Activated CD8-positive, alpha-beta memory T cell treated with anti-CD3 and anti-CD28 coated beads for 1 hour (primary cell): ENCODE measurements at places on chromosomes 3 and 15.

GRCh38 chr3:10142707-10143560 is 1.4 kb downstream of the VHL start:
- DNase-seq = no peak

- no peak for DNase-seq
These were observed 102.1 kb upstream of the CMC1 start for GRCh38 chr3:28139288-28139687.

GRCh38 chr3:61733876-61734275 is 172.5 kb downstream of the PTPRG start:
- no peak for DNase-seq

- DNase-seq = peak; percentile 55
These were observed 34.5 kb downstream of the KLF13 start for GRCh38 chr15:31360843-31361763.

DNA sequence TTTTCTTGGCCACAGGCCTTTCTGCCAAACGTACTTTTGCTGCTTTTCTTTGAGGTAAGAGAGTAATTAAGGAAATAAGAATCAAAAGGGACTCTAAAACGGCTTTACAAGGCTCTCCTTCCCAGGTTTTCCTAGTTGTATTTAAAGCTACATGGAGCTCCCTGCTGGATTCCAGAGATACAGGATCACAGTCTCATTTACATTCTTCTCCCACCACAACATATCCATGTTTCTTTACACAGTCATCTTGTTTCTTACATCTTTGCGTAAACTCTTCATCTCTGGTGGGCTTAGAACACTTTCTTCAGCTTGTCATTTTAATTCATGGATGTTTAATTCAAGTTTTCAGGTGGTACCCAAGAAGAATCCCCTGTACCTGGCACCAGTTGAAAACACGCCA is 117.6 kb upstream of the BFSP2 start:
- DNase-seq = no peak

GRCh38 chr3:52398670-52399081 is 46.2 kb downstream of the SEMA3G start:
- no peak for DNase-seq

DNA sequence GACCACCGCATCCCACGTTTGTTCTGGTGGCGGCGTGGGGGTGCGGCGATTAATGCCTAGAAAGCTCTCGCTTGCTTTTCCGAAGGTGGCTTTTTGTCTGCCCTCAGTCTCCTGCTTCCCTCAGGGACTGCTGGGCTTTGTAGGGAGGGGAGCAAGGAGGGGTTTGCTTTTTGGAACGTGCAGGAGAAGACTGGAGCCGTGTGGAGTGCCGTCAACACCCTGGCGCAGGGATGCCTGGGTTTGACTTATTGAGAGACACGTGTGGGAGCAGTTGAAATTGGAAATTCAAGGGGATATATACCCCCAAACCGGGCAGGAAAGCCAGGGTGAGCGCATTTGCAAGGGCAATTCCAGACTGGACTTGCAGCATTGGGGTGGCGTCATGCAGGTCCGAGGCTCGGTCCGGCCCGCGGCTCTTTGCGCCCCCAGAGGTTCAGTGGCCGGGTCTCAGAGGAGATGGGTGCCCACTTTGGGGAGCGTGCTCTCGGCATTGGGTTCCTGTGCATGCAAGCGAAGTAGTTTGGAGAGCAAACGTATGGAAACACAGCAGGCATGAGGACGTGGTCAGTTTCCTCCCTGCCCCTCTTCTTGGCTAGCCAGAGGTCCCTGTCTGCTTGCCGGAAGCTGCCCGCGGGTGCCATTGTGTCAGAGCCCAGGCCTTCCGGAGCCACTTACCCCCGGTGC is 2.1 kb downstream of the EPHB1 start:
- no peak for DNase-seq

DNA sequence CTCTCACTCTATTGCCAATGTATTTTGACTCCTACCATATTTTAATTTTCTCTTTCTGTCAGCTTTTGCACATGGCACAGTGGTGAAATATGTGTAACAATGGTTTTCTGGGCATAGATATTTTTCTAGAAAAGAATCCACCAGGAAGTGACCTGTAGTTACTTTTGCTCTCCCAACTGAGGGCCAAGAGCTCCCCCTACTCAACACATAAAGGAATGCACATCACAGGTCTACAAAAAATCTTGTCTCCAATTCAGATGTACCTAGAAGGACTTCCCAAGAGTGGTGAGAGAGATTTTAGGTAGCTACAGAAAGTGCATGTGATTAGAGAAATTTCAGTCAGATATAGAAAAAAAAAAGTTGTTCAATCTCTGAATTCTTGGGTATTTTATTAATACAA is 15.6 kb downstream of the CPA3 start:
- DNase-seq = no peak

DNA sequence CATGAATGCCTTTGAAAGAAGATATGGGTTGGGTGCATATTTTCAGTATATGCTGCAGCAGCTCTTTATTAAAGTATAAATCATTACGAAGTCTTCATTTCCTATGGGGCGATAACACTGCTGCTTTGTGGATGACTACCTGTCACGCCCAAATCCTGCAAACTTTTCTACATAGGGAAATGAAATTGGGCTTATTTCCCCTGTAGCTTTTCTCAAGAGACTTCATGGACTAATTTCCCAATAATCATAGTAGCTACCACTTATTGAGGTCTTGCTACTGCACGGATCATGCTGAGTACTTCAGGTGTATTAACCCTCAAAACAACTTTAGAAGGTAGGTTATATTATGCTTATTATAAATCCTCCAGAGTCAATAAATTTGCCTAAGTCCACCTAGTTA is 8.0 kb downstream of the TGFBR2 start:
- no peak for DNase-seq

- DNase-seq = no peak
These were observed 38.2 kb downstream of the TPM1 start for GRCh38 chr15:63080634-63081250.

- DNase-seq = no peak
These were observed 43.9 kb upstream of the KLHL25 start for GRCh38 chr15:85838655-85839054.

DNA sequence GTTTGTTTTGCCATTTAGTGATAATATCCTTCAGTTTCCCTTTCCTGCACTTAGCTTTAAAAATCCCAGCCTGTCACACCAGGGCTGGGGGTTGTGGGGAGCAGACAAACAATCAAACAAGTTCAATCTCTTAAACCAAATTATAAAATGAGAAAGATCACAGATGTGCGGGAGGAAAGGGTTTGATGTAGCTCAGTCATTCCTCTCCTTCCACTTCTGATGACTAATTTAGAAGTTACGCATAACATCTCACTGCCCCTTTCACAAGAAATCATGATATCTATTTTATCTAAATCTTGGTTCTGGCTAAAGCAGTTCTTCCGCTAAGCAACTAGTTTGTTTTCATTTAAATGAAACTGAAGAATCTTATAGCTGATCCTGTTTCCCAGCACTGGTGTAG is 34.1 kb upstream of the ATG7 start:
- DNase-seq = no peak

DNA sequence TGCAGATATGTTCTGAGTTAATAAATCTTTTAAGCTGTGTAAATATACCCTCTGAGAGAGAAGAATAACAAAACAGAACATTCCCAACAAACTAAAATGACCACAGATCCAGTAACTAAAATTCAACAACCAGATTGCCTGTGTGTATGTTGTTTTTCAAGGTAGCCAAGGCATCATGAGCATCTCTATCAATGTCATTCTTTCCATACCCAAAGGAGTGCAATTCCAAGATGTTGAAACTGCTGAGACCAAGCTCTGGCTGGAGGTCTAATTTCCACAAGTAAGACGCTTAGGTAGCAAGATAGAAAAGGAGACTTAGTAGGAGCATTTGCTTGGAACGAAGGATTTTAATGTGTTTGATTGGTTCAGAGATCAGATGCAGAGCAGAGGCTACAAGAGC is 276.3 kb downstream of the RBMS3 start:
- DNase-seq = no peak

DNA sequence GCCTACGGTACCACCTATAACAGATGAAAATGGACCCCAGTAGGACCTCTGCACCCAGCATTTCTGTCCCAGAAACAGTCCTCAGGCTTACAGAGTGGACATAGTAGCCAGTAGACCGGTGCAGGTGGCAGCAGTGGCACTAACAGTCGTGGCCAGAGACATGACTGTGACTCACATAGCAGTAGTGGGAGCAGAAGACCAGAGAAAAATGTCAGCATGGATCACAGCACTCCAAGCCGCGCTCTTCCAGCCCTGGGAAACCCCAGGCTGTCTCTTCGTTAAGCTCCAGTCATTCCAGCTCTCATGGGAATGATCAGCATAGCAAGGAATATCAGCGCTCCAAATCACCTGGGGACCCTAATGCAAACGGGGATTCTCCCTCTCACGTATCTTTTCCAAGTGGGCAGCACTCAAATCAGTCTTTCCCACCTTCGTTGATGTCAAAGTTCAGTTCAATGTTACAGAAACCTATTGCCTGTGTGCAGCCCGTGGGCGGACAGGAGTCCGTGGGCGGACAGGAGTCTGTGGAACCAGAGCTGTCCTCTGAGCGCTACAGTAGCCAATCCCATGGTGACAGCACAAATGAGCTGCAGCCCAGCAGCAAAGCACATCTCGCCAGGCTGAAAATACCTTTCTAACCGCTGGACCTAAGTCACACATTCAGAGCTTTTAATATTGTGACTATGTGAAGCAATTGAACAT is 10.5 kb downstream of the BFSP2 start:
- DNase-seq = no peak

DNA sequence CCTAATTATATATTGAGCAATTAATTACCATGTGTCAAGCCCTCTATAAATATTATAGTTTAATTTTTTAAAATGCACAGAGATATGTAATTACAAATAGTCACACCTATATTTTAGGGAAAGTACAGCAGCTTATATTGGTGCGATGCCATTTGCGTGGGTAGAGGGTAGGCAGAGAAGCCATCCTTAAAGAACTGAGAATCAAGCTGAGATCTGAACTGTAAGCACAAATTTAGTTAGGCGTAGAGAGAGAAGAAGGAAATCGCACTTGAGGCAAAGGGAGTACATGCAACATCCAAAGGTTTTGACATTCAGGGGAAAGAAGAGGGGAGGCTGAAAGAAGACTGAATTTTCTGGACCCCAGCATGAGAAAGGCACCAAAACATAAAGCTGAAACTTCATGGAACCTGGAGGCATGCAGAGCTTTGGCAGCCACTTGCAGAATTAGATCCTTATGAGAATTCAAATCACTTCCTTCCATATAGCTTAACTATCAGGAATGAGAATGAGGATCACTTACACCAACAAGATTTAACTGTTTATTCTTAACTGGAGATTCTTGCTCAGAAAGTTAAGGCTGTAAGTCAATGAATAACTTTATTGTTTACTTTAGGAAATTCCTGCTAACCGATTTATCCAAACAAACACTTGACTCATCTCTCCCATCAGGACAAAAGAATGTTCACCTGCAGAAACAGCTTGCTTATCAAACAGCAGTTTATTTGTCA is 114.3 kb downstream of the TGFBR2 start:
- no peak for DNase-seq

DNA sequence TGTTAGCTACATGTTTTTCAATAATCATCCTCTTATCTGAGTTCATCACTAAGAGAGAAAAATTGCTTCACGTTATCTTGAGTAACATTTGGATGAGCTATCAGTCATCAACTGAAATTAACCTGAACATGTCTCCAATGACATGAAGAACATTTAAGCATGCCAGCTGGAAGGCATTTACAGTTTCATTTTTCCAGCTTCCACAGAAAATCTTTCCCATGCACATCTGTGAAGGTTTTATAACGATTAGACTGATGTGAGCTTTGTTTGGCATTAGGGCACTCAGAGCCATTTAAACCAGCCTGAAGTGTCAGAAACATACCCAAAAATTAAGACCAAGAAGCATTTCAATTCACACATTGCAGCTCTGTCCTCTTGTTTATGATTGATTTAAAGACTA is 235.8 kb upstream of the ARHGEF26 start:
- no peak for DNase-seq

GRCh38 chr3:15387735-15388134 is 39.6 kb downstream of the METTL6 start:
- no peak for DNase-seq

- DNase-seq = no peak
These were observed 401.3 kb upstream of the CFAP20DC start for GRCh38 chr3:59450946-59451763.

DNA sequence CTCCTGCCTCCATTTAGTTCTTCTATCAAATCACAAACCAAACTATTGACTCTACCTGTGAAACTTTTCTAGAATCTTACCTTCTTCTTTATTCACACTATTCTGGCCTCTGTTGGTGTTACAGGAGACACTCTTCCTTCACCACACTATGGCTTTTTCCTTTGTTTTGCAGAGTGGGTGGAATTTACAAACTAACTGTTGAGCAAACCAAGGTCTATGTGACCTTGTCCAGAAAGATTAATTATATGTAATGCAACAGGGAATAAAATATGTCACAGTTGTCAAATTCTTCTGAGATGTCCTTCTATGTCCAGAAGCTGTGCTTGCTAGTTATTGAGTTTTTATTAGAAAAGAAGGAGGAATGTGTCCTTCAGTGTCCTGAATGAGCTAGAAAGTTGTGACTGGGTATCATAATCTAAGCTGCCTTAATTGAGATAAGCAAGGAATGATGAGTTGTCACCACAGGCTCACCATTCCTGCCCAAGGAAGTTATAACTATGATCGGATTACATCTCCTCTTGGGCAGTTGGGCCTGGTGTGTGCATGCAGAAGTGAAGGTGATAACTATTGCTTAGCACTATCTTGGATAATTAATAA is 21.7 kb downstream of the ARL14 start:
- no peak for DNase-seq

DNA sequence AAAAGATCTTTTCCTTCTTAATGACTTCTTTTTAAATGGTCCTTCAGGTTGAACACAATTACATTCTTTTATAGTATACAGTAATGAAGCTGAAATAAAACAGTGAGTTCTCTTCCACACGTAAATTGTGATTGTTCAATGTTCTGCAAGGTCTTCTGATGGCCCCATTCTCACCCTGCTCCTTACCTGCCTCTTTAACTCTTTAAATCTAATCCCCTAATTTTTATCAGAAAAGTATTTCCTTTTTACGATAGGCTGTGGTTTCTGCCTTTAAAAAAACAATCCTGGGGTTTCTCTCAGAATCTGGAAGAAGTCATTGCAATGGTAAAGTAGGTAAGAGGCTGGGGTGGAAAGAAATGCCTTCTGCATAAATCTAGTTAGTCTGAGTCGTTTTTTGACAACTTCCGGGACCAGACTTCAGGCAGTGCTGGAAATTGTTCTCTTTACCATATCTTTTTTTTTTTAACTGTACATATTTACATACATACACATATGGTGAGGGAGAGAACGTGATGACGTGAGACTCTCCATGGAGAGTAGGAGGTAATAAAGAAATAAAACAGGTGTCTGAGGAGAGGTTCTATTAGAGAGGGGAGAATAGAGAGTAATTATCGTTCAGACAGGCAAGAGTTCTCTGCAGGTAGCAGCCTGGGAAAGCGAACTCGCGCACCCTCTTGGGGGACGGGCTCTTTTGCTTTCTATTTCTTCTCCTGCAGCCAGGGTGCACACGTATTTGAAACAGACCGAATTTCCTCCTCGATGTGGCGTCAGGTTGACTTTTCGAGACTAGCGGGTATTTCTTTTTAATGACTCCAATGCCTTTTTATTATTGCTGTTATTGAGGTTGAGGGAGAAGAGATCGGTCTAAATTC is at the start of gene SIDT1:
TSS of gene SIDT1 (plus strand) at position 730 of the 872 bp plus-strand sequence. CDS start 467 bp downstream, outside the sequence.
- peak; percentile 45 for DNase-seq

- DNase-seq = no peak
These were observed 118.8 kb upstream of the PDZRN3 start for GRCh38 chr3:73743551-73743950.
